Stomach (tissue), 19 donors: ENCODE measurements at places on chromosomes 16 and 17.

- no peak for DNase-seq
These were observed 62.5 kb downstream of the ATP2C2 start for GRCh38 chr16:84430860-84431259.

GRCh38 chr16:55701442-55702319 is 45.9 kb downstream of the SLC6A2 start:
- DNase-seq: peak; percentile 76

- DNase-seq: peak; percentile 90
These were observed 12.3 kb downstream of the RAI1 start for GRCh38 chr17:17693253-17694168.

GRCh38 chr16:49464877-49465504 is 91.4 kb downstream of the C16orf78 start:
- DNase-seq: peak; percentile 54

DNA sequence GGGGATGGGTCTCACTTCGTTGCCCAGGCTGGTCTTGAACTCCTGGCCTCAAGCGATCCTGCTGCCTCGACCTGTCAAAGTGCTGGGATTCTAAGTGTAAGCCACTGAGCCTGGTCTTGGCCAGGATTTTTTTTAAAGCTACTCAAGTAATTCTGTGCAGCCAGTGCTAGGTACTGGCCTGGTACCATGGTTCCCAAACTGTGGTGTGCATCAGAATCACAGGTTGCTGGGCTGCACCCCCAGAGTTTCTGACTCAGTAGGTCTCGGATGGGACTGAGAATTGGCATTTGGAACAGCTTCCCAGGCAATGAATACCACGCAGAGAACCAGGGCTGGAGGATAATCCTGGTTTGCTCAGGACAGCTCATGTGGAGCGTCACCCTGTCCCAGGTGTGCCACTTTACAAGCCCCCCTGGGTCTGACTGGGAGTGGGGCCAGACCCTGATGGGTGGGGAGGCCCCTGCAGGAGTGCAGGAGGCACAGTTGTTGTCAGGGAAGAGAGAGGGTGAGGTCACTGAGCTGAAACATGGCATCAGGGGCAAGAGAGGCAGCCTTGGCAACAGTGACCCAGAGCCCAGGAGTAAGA is 10.7 kb upstream of the MRPS23 start:
- no peak for DNase-seq

DNA sequence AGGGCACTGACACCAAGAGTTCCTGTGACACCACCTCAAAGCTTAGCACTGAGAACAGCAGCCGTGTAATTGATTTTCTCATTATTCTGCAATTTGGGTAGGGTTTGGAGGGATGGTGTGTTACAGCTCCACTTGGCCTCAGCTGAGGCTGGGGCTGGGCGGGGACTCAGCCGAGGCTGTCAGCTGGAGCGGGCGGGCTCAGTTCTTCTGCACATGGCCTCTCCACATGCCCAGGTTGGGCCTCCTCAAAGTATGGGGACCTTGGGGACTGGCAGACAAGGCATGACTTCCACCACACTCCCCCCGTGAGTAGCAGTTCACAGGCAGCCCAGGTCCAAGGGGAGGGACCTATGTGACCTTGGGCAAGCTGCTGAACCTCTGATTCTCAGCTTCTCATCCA is 171.5 kb downstream of the IRF8 start:
- DNase-seq: no peak
